ENCODE measurements at places on chromosomes 13 and 19. TPM values are rescaled to one million over a fixed set of nuclear protein-coding genes. Genes with fewer than 3 reads are reported as not detected.

DNA sequence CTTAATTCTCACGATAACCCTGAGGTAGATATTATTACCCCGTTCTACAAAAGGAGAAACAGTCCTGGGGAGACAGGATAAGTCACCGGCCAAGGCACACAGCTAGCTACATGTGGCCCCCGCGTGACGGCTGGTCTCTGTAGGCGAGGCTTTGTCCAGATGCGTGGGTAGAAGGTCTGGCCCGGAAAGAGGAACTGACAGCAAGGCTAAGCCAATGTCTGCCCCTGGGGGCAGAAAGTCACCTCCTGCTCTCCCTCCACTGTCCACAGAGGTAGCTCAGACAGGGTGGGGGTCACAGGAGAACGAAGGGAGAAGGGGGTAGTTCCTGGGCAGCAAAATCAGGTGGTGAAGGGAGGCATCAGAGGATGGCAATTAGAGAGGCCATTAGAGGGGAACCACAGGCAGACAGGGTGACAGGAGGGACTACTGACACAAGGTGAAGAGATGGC is 1.8 kb downstream of the APOC4 start:
- no peak for DNase-seq

IRGC gene
- not detected for total RNA-seq

GRCh38 chr13:112951674-112952371 is 17.2 kb upstream of the MCF2L start:
- no peak for DNase-seq

DNA sequence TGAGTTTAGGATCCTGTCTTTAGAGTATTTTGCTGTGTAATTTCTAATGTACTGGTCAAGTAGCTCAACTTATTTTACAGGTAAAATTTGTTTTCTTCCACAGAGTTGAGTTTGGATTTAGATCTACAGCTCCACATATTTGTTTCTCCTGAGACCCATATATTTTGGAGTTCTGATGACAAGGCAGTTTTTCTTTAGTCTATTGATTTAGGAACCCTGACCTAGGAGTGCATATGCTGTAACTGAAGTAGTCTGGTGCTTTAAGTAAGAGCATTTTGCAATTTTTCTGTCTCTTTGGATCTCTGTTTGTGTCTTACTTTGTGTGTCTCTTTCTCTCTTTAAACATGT is 19.5 kb upstream of the SPRY2 start:
- DNase-seq = no peak

DNA sequence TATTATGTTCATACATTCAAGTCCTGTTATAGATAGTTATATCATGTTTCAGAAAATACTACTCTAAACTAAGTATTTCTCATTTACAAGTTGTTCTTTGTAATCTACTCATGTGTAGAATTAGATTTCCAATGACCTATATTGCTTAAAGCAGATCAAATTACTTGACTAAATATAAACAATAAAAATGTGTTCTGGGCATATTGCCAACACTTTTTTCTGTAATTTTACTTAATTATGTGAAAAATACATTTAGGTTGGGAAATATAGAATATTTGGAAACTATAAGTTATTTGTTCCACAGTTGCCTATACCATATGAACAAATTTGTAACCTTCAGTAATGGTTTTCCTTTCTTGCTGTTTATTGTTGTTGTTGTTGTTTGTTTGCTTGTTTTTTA is 275.2 kb upstream of the PCDH9 start:
- no peak for DNase-seq

- no peak for DNase-seq
Observed at GRCh38 chr19:51668216-51668615, 21.6 kb upstream of the SIGLEC14 start.

DNA sequence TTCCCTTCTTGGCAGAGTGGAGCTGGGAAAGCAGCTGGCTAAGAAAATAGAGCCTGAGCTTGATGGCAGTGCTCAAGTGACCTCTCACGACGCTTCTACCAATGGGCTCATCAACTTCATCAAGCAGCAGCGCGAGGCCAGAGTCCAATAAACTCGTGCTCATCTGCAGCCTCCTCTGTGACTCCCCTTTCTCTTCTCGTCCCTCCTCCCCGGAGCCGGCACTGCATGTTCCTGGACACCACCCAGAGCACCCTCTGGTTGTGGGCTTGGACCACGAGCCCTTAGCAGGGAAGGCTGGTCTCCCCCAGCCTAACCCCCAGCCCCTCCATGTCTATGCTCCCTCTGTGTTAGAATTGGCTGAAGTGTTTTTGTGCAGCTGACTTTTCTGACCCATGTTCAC is 4.3 kb upstream of the PDCD2L start:
- no peak for DNase-seq

CCDC70 gene
- not detected for total RNA-seq

DNA sequence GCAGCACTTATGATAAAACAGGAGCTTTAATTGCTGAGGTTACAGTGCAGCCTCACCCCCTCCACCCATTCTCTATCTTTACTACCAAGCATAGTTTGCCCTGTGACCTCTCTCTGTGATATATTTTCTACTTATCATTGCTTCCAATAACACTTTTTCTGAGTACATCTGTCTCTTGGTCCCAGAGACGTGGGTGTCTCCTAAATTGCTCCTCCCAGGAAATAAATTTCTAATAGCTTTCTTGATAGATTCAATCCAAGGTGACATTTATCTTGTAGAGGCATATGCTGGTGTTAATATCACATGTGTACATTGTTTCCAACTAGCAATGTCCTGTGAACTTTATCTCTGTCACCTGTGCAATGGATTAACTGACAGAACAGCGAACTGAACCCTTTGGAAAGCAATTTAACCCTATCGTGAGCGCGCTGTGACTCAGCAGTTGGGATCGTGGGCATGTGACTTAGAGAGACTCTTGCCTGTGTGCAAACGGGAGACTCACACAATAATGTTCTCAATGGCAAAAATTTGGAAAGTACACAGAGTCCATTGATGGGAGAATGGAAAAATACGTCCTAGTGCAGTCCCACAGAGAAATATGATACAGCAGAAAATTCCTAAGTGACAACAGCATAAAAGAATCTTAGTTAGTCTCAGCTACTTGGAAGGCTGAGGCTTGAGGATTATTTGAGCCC is 7.0 kb upstream of the MAP2K2 start:
- DNase-seq = no peak

BRSK1 gene
- not detected for total RNA-seq

GRCh38 chr19:6754136-6754535 is 13.1 kb downstream of the SH2D3A start:
- no peak for DNase-seq

ZNF578 gene
- 2.9 TPM for total RNA-seq

LRRC63 gene
- total RNA-seq = 1.0 TPM

- DNase-seq = no peak
Observed at GRCh38 chr19:1577929-1578618, 9.9 kb upstream of the MEX3D start.

GRCh38 chr19:17841810-17842662 is 5.7 kb downstream of the JAK3 start:
- DNase-seq = no peak

ANGPTL8 gene
- 1.8 TPM for total RNA-seq

RGL3 gene
- total RNA-seq = 5.9 TPM

- no peak for DNase-seq
Observed at GRCh38 chr13:32316028-32316339, 676 bp downstream of the BRCA2 start.

GRCh38 chr13:99973163-99973807 is 1.7 kb upstream of the ZIC5 start:
- no peak for DNase-seq

GRCh38 chr13:49444524-49445395 is 686 bp downstream of the SETDB2 start:
- DNase-seq = no peak

DNA sequence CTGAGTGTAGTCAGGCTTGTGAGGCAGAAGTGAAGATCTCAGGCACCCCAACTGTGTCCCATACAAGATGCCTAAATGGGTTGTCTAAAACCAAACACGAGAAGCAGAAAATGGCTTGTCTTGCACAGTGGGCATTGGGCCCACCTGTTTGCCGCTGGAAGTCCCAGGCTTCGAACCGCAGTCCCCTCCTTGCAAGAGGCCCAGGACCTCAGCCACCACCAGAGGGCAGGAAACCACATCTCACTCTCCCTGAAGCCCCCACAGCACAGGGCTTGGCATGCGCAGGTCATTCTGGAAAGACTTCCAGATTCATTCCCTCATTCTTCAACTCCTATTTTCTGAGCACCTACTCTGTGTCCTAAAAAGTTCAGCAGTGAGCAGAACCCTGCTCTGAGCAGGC is 973.7 kb downstream of the UQCRFS1 start:
- DNase-seq = no peak

FPR2 gene
- total RNA-seq = 16.2 TPM

ZNF136 gene
- total RNA-seq = 8.8 TPM

ZNF599 gene
- 9.9 TPM for total RNA-seq

- no peak for DNase-seq
Observed at GRCh38 chr13:112785483-112785856, 95.6 kb downstream of the ATP11A start.

SPRED3 gene
- total RNA-seq = 0.84 TPM

DNA sequence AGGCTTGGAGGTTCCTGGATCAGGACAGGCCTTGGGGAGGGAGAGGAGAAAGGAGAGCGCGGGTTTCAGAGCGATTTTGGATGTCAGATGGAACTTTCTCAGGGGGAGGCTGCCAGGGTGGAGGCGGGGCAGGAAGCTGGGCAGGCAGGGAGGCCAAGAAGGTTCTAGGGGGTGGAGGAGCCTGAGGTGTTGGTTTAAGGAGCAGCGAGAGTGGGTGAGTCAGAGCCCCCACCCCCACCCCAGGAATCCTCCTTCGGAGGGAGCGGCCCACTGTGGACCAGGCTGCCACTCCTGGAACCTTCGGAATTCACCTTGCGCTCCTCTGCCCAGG is 15.9 kb upstream of the NOP53 start:
- DNase-seq = no peak

GRCh38 chr13:70023516-70023915 is 84.1 kb upstream of the ATXN8OS start:
- DNase-seq = no peak

- DNase-seq = peak; percentile 61
Observed at GRCh38 chr19:3047496-3048189, 14.7 kb downstream of the TLE5 start.

ERFL gene
- total RNA-seq = not detected

WDR87 gene
- not detected for total RNA-seq

- DNase-seq = no peak
Observed at GRCh38 chr13:96089749-96090239, at the start of gene HS6ST3. Gene HS6ST3 (plus strand): TSS chr13:96090107.

ACP7 gene
- total RNA-seq = not detected

ZNF835 gene
- 8.1 TPM for total RNA-seq

GRCh38 chr19:40155749-40156265 is 35.4 kb upstream of the MAP3K10 start:
- DNase-seq = no peak

FGF9 gene
- 0.16 TPM for total RNA-seq

- DNase-seq = no peak
Observed at GRCh38 chr13:23059173-23059572, 121.6 kb upstream of the SGCG start.

GRCh38 chr19:28196101-28196500 is 1016.9 kb downstream of the UQCRFS1 start:
- DNase-seq = no peak

SLC10A2 gene
- total RNA-seq = not detected

- no peak for DNase-seq
Observed at GRCh38 chr19:13825489-13826441, 30.5 kb downstream of the ZSWIM4 start.

KLK10 gene
- total RNA-seq = not detected

Data from omental fat pad (tissue), 4 donors.